ENCODE measurements at places on chromosomes 3 and 15. TPM values are rescaled to one million over a fixed set of nuclear protein-coding genes. Genes with fewer than 3 reads are reported as not detected.

The BOC gene
- 40.8 TPM for polyA plus RNA-seq

The CD200 gene
- 15.1 TPM for polyA plus RNA-seq

The TNFSF10 gene
- polyA plus RNA-seq: 10.8 TPM

The CYP1A2 gene
- polyA plus RNA-seq: 0.12 TPM

The TNIK gene
- polyA plus RNA-seq: 26.4 TPM

The GRM7 gene
- polyA plus RNA-seq: 0.22 TPM

The GOLGA8Q gene
- 0.41 TPM for polyA plus RNA-seq

The DBR1 gene
- polyA plus RNA-seq: 10.7 TPM

The GATM gene
- 558 TPM for polyA plus RNA-seq

The C3orf62 gene
- 8.5 TPM for polyA plus RNA-seq

The CDAN1 gene
- 12.5 TPM for polyA plus RNA-seq

The CYP8B1 gene
- not detected for polyA plus RNA-seq

The PLSCR2 gene
- polyA plus RNA-seq: not detected

The U2SURP gene
- 96.2 TPM for polyA plus RNA-seq
